ENCODE measurements at places on chromosomes 6 and 20. TPM values are rescaled to one million over a fixed set of nuclear protein-coding genes. Genes with fewer than 3 reads are reported as not detected.

PARD6B gene
- total RNA-seq = 2.2 TPM

PRR18 gene
- total RNA-seq = 0.70 TPM

SLC23A2 gene
- 24.2 TPM for total RNA-seq

ARFGEF3 gene
- total RNA-seq = 2.7 TPM

ADGRF4 gene
- total RNA-seq = not detected

DNA sequence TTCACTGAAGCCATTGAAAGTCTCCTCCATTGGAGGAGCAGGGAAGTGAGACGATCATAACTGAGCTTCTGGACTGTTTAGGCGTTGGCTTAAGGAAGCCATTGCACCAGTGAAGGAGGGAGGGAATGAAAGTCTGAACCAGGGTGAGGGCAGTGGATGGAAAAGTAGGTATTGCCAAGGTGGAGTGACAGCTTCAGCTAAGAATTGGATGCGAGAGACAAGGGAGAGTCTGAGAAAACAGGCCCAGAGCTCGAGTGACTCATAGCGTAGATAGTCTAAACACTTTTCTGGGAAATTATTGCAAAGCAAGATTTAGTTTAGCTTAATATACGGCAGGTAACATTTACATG lies 4.5 kb downstream of the DSP start:
- no peak for DNase-seq

DNA sequence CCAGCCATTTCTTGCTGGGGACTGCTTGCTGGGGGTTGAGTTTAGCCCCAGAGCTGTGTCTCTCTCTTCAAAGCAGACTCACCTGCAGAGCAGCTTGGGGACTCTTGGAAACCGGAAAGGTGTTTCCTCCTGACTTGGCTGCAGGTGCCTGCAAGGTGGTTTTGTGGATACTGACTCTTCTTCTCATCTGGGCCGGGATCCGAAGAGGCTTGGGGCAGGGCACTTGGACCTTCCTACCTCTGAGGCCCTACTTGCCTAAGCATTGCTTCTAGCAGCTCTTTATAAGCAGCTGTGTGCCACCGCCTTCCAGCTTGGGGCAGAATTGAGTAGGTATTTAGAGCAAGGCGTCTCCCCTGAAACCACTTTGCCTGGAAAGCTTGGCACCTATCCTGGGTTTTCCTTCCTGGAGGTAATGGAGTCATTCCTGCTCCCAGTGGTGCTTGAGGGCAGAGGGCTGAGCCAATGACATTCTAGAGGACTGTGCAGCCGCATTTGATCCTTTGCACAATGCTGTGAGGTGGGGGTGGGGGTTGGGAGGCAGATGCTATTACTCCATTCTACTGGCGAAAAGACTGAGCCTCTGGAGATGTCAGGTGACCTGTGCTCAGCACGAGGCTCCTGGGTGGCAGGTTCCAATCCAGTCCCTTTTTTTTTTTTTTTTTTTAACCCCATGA lies 3.4 kb upstream of the CTSZ start:
- no peak for DNase-seq

DNA sequence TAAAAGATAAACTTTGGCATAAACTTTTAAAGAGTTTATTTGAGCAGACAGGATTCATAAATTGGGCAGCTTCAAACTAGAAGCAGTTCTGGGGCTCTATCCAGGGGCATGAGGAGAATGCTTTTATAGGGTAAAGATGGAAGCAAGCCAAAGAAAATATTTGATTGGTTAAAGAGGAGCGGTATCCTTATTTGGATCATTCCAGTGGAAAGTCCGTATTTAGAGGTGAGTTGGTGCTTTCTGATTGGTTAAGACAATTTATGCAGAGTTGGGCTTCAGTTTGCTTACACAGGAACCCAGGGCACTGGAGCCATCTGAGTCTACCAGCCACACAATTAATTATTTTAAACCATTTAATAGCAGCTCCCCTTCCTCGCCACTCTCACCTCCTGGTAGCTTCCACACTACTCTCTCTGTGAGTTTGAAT lies 37.9 kb upstream of the RNF217 start:
- DNase-seq = no peak

DNA sequence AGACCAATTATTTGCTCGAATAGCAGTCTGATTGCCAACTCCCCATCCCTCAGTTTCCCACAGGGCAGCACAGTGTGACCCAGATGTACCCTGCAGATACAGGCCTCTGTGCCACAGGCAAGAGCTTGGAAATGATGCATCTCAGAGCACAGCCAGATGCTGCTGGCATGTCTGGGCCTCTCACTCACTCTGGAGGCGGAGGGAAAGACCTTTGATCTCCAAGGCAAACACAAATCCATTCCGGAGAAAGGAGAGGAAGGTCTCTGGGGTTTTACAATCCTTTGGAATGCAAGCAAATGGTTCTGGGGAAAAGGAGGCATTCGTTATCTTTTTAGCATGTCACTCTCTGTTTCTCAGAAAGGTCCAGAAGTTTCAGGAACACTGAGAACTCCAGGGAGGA lies 74.2 kb downstream of the RIOK1 start:
- no peak for DNase-seq

GRCh38 chr6:129895692-129896091 lies 34.6 kb upstream of the TMEM244 start:
- DNase-seq = no peak

DNA sequence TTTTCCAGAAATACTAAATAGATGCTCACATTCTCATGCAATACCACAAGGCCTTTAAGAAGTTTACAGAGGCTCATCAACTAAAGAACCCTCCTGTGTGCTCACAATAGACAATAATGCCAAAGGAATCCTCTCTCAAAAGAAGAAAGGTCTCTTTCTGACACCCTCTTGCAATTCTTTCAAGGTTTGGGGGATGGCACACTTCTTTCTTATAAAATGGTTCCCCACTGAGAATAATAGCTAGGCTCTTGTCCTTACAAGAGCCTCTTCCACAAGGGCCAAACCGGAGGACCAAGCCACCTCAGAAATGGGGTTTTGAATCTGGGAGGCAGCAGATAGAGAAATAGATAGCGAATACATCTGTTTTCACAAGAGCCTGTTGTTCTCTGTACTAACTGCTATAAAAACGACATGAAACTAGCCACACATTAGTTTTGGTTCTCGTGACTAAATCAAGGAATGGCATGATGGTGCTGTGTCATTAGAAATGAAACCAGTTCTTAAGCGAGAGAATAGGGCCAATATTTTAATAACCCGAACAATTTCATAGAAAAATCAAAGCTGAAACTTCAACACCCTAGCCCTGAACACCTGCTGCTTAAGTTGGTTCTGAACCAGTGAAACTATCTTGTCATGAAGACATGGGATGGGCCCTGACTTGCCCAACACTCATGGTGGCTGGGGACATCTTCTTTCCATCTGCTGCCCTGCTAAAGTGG lies 81.1 kb downstream of the PRDM1 start:
- DNase-seq = no peak

- DNase-seq = no peak
Measured at GRCh38 chr6:31791324-31792089, 4.0 kb downstream of the VARS1 start.

DNA sequence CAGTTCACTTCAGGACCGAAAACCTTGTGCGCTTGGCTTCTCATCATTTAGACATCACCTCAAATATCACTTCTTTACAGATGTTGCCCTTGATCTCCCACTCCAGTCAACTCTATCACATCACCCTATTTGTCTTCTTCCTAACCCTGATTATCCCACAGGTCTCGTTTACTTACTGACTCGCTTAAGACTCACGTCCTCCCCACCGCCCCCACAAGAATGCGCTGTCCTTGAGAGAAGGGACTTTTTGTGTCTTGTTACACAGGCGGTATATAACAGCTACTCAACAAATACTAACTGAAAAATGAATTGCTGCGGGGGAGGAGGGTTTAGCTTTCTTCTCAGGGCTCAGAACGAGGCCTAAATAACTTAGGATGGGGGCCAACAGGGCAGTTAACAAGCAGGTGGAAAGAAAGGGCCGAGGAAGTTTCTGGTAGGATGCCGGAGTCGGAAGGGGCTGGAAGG lies 527 bp downstream of the TOMM34 start:
- DNase-seq = no peak

DNA sequence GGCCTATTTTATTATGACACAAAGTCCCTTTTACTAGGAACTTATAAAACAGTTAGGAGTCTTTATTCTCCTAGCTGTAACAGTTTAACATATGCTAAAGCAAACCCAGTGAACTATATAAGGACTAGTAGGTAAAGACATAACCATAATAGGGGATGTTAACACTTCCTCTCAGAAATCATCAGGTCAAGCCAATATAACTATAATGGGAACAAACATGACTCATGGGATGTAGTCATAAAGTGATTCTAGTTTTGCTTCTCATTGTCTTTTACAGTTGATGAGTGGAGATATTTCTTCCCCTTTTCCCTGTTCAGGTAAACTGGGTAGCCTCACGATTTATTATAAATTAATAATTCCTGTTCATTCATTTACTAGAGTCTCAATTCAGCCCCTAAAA lies 9.7 kb downstream of the PTCHD4 start:
- no peak for DNase-seq

- DNase-seq = no peak
Measured at GRCh38 chr6:127022302-127022701, 96.2 kb upstream of the RSPO3 start.

DNA sequence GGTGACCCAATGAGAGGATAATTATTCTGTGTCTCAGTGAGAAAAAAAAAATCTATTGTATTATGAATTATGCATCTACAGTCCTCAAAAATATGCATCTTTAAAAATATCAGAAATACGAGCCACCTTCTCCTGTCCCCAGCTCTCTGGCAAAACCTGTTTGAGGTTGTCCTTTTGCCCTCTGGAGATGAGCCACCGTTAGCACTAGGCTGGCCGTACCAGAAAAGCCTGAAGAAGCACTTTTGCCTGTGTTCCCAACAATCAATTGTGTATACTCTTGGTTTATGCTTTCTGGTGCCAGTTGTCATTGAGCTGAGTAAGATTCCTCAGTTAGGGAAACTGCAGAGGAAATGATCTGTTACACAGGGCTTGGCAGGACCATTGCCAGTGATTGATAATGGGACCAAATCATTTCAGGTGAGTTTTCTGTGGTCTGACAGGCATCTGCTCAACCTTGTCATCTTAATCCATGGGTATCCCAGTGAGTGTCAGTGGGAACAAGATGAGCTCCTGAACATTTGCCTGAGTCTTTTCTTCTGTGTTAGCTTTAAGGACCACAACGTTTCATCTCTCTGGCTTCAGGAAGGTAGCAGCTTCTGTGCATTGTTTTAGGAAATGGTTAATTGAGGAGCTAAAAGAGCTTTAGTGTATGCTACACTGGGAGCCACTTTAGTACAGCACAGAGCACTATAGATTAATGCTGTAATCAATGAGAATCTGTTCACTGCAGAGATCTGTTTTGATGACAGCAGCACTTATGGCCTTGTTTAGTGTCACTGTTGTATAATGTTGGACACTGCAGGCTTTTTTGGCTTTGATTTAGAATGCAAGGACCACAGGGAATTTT lies 330.1 kb downstream of the RIMS1 start:
- no peak for DNase-seq
